Fibroblast of gingiva (primary cell): ENCODE measurements at places on chromosomes 2 and 18.

DNA sequence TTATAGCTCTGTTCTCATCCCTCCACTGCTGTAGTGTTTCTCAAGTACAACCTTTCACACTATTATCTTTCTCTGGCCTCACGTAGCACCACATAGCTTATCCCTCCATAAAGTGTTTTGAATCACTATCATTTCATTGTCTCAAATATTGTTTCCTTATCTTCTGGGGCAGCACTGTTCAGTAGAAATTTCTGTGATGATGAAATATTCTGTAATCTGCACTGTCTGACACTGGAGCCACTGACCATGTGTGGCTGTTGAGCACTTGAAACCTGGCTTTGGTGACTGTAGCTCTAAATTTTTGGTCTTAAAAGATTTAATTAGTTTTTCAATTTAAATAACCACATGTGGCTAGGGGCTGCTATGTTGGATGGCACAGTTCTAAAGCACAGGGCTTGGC lies 78.9 kb downstream of the CPS1 start:
- DNase-seq = no peak

DNA sequence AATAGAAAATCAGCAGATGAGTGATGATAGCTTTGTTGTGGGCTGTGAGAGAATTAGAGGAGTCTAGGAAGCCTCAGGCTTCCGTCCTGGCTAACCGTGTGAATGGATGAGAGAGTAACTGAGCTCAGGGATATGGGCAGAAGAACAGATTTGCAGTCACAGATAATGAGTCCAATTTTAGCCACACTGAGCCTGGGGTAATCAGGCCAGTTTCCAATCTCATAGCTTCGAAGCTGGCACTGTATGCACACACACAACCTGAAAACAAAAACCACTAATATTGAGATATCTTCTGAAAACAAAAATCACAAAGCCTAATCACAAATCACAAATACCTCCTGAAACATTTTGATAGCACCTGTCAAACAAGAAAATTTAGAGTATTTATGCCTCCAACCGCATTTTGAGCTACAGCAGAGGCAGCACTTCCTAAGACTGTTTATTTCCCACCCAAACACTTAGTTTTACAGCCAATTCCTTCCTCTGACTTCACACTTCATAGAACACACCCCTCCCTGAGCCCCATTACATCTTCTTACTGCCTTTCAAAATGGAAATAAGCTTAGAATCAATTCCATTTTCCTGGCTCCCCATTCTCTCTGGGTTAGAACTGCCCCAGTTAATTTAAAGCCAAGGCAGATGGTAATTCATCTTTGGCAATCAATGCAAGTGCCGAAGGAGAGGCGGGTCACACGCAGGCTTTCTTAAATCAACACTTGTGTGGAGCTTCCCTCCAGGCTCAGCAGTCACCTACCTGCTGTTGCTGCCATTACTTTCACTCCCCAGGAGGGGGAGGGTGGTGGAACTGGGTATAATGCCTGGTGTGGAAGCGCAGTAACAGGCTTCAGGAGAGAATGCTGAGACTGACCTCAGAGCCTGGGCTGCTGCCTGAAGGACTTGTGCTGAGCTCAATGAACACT lies 18.9 kb downstream of the TTR start:
- no peak for DNase-seq

- DNase-seq = peak; percentile 6
These were observed 103.5 kb upstream of the TRIB2 start for GRCh38 chr2:12613137-12613835.

DNA sequence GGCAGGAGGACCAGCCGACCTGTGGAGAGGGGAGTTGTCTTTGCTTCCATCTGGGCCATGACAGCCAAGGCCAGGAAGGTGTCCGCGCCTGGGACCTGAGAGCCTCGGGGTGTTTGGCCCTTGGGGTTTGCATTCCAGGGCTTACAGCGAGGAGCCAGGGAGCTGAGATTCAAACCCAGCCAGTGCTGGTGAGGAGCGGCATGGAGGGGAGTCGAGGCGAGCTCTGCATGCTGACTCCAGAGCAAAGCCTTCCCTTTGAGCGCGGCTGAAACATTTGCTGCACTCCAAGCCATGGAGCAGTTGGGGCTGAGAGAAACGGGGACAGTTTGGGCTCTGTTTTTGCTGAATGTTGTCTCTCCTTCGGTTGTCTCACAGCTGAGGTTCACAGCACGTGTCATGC lies 77.4 kb downstream of the TWIST2 start:
- no peak for DNase-seq

- no peak for DNase-seq
These were observed 599 bp downstream of the ADAM23 start for GRCh38 chr2:206443735-206444527.

- DNase-seq = peak; percentile 96
These were observed 42.6 kb upstream of the RAPGEF4 start for GRCh38 chr2:172693037-172693436.

- no peak for DNase-seq
These were observed 22.7 kb upstream of the NCL start for GRCh38 chr2:231486851-231487596.

- DNase-seq = no peak
These were observed 237.3 kb downstream of the DCDC2C start for GRCh38 chr2:3940661-3941060.
